ENCODE measurements at places on chromosomes 6 and 20.

GRCh38 chr20:25038103-25038410, 19.9 kb downstream of the ACSS1 start:
- DNase-seq: no peak

DNA sequence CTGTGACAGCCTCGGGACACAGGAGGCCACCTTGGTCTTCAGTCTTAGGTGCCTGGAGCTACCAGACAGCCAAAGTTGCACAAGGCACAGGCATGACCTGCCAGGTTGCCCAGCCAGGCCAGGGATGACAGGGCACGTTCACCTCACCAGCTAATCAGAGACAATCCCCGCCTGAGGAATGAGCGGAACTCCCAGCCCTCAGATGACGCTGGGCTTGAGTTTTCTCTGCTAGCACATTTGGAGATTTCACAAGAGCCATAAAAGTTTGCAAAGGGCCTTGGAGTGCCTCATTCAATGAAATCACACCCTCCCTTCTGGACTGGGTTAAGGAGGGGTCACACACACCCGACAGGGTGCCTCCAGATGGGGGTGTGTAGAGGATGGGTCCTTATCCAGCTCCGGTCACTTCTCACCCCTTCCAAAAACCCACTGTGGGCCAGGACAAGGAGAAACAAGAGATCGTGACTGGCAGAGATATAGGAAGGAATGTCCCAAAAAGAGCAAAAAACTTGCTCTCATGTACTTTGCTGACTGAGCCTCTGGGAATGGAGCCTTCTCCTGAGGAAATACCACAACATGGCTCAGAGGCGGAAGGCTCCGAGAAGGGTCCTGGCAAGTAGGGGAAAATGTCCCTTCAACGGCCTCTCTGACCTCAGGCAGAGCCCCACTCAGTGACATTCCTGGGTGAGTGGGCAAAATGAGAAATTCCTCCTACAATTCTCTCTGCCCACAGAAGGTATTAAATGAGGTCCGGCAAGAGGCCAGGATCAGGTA, 121.6 kb downstream of the ISM1 start:
- DNase-seq: no peak

- DNase-seq: peak; percentile 7
Measured at GRCh38 chr20:5390720-5391119, 74.0 kb upstream of the PROKR2 start.

DNA sequence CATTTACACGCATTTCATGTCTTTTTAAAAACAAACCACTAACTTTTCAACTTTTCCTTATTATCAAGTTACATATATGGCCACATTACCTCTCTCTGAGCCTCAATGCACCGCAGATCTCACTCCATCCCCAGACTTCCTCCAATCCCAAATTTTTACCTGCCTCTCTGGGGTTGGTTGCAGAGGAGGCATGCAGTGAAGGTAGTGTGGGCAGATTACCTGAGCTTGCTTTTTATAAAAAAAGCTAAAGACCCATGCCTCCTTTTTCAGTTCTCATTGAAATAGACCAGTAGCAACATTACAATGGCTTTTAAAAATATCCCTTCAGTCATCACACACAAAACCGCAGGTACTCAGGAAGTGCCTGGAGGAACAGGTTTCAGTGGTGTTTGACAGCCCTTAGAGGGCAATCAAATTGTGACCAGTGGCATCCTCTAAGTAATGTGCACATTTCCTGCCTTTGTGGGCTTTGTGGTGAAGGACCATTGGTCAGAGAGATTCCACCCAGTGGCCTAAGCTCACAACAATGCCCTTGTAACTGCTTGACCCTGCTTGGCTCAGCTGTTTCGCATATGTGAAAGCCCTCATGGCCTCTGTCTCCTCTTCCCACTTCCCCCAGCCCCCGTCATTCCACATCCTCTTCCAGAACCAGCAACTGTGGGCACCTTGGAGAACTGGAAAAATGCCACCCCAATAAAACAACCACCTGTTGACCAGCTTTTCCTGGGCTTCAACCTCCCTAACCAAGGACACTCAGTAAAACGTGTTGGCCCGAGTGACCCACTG, 30.2 kb upstream of the IL17A start:
- no peak for DNase-seq

DNA sequence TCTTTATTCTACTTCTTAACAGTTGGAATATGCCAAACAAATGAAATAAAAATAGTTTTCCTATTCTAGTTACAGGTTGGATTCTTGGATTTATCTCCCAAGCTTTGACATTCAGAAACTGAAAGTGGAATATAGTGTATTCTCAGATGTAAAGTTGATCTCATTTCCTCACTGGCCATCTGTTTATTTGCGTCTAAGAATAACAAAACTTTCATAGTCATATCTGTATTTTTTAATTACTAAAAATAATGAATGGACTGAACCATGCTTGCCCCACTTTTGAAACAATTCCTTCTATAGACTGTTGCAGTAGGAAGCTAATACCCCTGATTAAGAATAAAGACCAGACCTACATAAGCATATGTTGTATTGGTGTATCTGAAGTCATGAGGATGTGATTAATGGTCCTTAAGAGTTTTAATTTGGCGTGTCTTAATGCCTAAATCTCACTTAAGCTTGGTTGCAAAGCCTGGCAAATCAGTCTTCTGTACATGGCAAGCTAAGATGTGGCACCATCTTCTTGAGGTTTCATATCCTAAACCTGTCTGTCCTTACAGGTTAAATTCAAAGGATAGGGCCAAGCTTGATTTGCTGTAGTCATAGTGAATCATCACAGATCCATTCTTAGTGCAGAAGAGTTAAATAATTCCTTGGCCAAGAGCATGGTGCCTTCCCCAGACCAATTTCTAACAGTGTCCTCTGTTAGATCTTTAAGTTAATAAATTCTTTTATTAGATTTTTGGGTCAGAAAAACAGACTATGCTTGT, 58.9 kb downstream of the FOXO3 start:
- DNase-seq: no peak

DNA sequence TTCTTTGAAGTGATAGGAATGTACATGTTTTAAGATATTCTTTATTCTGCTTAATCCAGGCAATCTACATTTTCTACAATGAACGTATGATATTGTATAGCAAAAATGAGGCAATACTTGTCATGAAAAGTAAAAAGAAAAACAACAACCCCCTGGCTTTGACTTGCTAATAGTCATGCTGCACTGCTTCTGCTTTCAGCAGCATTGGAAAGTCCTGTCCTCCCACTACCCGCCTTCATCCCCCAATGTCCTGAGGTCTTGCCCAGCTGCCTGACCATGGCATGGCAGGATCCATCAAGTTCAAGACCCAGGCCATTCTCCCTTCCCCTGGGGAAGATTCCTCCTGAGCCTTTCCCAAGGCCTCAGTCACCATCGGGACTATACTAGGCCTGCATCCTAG, 156.5 kb downstream of the SH3BGRL2 start:
- DNase-seq: no peak

DNA sequence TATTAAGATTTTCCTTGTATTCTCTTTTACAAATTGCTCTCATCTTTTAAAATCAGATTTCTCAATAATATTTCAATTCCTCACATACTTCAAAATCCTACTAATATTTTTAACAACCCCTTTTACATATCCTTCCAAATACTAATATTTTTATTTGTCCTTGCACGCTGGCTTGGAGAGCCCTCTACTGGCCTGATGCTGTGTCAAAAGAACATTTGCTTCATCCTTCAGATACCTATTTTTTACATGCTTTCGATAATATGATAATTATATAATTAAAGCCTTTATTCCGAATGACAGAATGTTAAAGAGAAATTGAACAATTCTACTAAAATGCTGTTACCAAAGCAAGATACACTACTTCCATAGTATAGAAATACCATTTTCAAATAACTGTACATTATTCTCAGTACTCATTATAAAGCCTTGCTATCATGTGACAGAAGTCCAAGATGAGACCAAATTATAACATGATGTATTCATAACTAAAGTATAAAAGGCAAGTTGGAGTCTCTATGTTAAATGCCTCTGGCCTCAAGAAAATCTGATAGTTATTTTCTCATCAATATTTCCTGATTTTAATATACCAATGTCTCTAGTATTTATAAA, 39.0 kb upstream of the PLN start:
- no peak for DNase-seq

GRCh38 chr6:147437615-147438014, 70.9 kb upstream of the SAMD5 start:
- no peak for DNase-seq

DNA sequence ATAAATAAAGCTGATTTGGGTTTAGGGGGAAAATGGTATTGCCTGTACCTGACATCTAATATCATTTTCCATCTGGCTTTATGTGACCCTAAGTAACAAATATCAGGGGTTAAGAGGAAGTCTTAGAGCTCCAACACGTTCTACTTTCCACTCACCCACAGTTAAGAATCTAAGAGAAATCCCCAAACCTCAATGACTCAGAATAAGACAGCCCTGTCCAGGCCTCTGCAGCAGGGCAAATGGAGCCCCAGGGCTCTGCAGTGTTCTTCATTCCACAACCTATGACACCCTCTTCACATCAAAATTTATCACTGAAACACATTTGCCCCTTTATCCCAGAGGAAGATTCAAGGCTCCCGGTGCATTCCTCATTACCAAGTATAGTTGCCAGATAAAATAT, 20.3 kb upstream of the TENT5A start:
- no peak for DNase-seq

DNA sequence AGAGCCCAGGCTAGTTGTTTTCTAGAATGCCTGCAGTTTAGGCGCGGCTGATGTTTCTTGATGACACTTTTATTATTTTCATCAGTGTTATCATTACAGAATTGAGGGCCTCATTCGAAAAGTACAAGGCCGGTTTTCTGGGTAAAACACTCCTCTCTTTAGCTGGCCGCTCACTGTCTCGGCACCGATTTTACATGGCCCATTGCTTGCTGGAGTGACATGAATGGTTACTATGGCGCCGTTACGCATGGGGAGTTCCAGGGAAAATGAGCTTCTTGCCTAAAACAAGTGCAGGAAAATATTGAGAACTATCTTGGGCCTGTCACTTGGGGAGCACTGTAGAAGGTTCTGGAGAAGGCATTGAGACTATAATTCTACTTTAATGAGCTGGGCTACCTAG, 317.8 kb downstream of the CDH4 start:
- DNase-seq: peak; percentile 55

GRCh38 chr20:41734506-41734945, 116.3 kb upstream of the CHD6 start:
- DNase-seq: peak; percentile 62

- DNase-seq: no peak
Measured at GRCh38 chr20:40631119-40631631, 57.9 kb downstream of the MAFB start.

GRCh38 chr20:12028771-12029170, 111.1 kb downstream of the BTBD3 start:
- no peak for DNase-seq

GRCh38 chr20:8388141-8388540, 256.1 kb downstream of the PLCB1 start:
- DNase-seq: no peak

GRCh38 chr20:37288091-37288490, 1.4 kb upstream of the MANBAL start:
- DNase-seq: no peak

GRCh38 chr6:3355358-3356055, 96.8 kb downstream of the PSMG4 start:
- DNase-seq: no peak
